ENCODE measurements at places on chromosomes 16 and 17.

GRCh38 chr17:20234276-20234675 is 225.1 kb downstream of the SPECC1 start:
- peak; percentile 29 for DNase-seq

DNA sequence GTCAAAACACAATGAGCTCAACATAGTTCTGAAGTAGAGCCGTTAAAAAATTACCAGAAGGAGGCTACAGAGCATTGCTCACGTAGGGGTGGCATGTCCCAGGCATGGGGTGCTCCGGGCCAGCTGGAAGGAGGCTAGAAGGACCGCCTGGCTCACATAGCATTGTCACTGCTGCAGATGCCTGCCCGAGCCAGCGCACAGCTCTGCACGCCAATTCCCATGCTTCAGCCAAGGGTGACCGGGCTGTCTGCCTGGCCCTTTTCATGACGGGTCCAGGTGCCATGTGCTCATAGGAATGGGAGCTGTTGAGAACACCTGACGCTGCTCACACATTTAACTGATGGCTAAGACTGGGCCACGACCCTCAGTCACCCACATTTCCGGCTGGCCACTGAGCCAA is 228.9 kb upstream of the FOXF1 start:
- DNase-seq = no peak

DNA sequence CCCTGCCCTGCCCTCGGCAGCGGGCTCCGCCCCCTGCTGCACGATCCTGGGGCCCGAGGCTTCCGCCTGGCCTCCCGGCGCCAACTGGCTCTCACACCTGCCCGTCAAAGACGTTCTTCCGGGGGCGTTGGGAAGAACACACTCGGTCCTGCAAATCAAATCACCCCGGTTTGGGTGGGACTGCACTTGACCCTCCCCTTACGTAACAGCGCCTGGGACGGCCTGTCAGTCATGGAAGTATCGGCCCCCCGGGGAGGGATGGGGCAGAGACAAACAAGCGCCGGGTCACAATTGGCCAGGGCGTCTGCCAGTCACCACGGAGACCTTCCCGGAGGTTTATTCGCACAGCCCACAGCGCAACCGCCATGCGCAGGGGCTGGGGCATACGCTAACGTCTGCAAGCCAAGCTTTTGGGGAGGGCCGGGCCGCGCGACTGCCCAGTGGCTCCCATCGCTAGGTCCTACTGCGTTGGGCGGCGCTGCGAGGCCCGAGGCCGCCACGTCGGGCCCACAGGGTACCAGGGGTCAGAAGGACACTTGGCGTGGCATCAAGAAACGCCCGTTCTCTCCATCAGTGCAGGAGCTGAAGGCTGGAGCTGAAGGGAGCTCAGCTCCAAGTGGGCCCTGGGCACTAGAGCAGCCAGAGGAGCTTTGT is 388 bp upstream of the AKTIP start:
- DNase-seq = peak; percentile 99

GRCh38 chr17:78383725-78384471 is 5.4 kb downstream of the PGS1 start:
- DNase-seq = peak; percentile 50

- DNase-seq = no peak
These were observed 111.4 kb downstream of the PRKCA start for GRCh38 chr17:66413559-66414520.

DNA sequence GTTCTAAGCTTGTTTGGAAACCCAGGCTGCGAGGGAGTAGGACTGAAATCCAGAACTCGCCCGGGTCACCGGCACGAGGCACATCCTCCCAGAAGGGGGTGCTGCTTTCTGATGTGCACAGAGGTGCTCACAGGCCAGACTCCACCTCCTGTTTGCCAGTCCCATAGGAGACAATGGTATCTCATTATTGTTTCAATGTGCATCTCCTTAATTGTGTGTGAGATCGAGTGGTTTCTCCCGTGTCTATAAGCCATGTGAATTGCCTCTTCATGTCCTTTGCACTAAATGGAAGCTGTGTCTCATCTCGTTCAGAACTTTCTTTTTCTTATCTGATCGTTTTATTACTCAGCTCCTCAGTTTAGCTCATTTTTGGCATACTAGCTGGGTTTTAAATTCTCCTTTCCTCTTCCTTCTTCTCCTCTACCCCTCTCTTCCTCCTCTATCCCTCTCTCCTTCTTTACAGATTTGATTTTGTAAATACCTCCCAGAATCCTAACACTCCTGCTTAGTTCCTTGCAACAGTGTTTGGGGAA is 32.1 kb upstream of the PRKCB start:
- peak; percentile 69 for DNase-seq

DNA sequence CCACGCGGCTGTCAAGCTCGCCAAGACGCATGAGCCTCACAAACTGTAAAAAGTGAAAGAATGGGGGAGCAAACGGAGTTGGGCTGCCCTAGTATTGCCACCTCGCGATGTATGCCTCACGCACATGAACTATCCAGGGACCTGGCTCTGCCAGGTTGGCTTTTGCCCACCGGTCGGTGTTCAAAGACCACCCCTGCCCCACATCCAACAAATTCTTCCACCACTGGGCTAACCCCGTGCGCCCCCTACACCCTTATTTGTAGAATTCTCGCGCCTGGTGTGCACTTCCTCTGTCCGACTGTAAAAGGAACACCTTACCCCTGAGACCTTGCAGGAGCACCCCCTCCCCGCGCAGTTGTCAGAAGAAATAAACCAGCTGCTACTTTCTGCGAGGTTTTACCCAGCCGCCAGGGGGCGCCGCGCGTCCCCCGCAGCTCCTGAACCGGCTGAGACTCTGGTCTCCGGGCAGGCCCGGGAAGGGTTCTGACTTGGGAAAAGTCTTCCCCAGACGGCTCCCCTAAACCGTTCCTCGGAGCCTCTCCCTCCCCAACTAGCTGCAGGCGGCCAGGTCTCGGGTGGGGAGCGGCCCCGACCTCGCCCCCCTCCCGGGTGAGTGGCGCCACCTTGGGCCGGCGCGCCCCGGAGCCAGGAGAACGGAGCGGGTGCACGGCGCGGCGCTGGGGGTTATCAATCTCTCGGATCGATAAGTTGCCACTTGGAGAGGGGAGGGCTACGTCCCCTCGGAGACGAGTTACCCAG is 1.7 kb upstream of the ZNF423 start:
- DNase-seq = peak; percentile 44

- DNase-seq = no peak
These were observed 33.9 kb downstream of the MRC2 start for GRCh38 chr17:62661337-62661736.

- DNase-seq = no peak
These were observed 29.8 kb downstream of the PRSS54 start for GRCh38 chr16:58264961-58265479.

DNA sequence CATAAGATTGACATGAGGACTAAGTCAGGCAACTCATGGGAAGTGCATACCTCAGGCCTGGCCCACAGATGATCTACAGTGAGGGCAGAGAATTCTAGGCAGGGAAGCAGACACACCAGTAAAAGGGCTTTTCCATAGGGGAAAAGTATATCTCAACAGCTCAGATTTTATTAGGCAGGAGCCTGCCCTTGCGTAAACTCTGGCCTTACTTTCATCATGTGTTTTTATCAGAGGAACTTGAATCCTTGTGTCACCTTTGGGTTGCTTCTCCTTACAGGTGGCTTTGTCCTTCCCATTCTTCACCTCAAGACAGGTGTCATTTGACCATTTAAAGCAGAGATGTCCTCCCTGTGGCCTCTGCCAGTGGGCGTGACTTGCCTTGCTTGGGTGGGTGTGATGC is 138.1 kb downstream of the MSI2 start:
- DNase-seq = no peak

- DNase-seq = no peak
These were observed 42.2 kb downstream of the TENT4B start for GRCh38 chr16:50195276-50195675.

GRCh38 chr17:77783991-77784820 is 174.3 kb upstream of the TNRC6C start:
- peak; percentile 32 for DNase-seq

DNA sequence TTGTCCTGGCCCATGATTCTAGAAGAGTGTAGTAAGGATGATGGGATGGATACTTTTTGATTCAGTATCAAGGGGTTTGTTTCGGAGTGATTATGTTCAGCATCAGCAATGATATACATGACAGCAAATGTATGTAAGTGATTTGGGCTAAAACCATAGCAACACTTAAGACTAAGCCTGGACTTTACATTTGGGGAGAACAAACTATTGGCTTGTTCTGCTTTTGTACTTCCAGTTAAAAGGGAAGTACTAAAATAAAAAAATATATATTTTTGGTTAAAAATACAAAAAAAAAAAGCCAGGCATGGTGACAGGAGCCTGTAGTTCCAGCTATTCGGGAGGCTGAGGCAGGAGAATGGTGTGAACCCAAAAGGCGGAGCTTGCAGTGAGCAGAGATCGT is 20.5 kb upstream of the DHX8 start:
- no peak for DNase-seq

DNA sequence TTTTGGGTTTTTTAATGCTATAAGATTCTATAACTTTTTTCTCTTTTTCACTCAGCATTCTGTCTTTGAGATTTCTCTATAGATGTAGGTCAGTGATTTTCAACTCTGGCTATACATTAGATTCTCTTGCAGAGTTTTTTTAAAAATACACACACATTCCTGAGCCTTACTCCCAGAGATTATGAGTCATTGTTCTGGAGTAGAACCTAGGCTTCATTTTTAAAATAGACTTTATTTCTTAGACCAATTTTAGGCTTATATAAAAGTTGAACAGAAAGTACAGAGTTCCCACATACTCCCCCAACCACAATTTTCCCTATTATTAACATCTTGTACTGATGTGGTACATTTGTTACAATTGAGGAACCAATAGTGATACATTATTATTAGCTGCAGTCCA is 63.3 kb downstream of the CYB561 start:
- no peak for DNase-seq

- DNase-seq = peak; percentile 80
These were observed 1.4 kb upstream of the TOB1 start for GRCh38 chr17:50867363-50868139.

GRCh38 chr17:34869641-34870040 is 91.6 kb downstream of the CCT6B start:
- DNase-seq = no peak

DNA sequence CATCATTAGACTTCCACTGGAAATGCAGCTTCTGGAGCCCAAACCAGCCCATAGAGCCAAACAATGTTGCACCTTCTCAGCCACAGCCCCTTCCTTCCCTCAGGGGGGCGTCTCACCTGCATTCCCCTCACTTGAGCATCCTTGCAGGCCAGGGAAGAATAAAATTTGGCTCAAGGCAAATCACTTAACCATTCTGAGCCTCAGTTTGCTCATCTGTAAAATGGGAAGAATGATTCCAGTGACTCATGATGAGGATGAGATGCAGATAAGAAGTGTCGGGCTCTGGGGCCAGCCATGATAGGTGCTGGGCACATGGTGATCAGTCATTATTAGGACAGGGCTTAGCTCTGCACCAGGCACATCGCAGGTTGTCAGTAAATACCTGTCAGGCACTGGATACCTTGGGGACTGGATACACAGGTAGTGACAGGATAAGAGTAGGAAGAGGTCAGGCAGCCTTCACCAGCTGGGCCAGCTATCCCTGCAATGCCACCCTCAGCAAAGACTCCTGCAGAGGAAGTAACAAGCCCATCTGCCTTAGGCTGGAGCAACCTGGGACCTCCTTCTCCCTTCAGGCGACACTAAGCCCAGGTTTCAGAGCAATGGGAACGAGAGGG is 208.0 kb upstream of the TNRC6C start:
- DNase-seq = no peak

Data from stimulated activated CD4-positive, alpha-beta T cell treated with anti-CD3 and anti-CD28 coated beads, Interleukin-4, amount 100 ng/mL, for 48 hours (primary cell).